ENCODE measurements at places on chromosomes 16 and 17. TPM values are rescaled to one million over a fixed set of nuclear protein-coding genes. Genes with fewer than 3 reads are reported as not detected.
A peak's percentile ranks its signal among the peaks of the same experiment; 100 is the strongest.

Gene KCNH6
- polyA plus RNA-seq: 1.7 TPM

Gene HAS3
- 4.1 TPM for polyA plus RNA-seq

DNA sequence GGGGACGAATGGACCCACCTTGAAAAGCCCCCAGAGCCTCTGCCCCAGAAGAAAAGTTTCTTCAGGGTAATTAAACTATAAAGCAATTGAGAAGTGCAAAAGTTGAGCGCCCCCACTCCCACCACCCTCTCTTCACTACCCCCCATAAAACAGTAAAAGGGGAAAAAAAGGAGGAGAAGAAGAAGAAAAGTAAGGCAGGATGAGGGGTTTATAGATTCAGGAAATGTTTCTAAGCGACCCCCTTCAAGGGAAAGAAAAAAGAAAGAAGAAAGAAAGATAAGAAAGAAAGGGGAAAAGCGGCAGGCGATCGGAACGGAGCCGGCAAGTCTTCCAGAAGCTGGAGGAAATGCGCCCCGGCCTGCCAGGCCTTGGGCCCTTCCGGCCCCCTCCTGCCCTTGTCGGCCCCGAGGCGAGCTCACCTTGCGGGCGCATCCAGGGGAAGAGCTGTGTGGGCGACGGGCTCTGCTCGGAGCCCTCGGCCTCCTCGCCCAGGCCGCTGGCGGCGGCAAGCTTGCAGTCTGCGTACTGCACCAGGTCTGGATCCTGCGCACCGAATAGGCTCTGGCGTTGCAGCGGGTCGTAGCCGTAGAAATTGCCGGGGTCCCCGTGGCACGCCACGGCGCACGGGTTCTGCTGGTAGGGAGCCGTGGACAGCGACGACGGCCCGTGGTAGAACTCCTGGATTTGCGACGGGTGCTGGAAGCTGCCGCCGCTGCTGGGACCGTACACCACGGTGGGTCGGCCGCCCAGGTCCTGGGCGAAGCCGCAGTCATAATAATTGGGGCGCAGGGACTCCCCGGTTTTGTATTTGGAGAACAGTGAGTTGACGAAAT lies 1.0 kb downstream of the HOXB8 start:
- peak; percentile 31 for DNase-seq

Gene RNF40
- polyA plus RNA-seq: 120 TPM

DNA sequence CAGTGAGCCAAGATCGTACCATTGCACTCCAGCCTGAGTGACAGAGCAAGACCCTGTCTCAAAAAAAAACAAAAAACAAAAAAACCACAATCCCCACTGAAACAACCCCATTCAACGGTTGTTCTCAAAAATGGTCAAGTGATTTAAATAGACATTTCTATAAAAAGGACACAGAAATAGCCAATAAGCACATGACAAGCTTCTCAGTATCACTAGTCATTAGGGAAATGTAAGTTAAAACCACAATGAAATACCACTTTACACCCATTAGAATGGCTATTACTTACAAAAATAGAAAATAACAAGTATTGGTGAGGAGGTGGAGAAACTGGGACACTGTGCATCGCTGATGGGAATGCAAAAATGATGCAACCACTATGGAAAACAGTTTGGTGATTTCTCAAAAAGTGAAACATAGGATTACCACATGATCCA lies 26.6 kb upstream of the MYLK3 start:
- no peak for DNase-seq

DNA sequence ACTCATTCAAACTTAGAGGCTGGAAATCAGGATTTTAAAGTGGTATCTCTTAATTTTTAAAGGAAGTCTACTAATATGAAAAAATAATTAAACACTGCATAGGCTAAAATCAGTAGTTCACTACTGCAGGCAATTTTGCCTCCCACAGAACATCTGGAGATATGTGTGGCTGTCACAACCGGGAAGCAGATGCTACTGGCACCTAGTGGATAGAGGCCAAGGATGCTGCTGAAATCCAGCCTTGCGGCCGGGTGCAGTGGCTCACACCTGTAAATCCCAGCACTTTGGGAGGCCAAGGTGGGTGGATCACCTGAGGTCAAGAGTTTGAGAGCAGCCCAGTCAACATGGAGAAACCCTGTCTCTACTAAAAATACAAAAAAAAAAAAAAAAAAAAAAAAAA lies 473.9 kb downstream of the XYLT1 start:
- no peak for DNase-seq

DNA sequence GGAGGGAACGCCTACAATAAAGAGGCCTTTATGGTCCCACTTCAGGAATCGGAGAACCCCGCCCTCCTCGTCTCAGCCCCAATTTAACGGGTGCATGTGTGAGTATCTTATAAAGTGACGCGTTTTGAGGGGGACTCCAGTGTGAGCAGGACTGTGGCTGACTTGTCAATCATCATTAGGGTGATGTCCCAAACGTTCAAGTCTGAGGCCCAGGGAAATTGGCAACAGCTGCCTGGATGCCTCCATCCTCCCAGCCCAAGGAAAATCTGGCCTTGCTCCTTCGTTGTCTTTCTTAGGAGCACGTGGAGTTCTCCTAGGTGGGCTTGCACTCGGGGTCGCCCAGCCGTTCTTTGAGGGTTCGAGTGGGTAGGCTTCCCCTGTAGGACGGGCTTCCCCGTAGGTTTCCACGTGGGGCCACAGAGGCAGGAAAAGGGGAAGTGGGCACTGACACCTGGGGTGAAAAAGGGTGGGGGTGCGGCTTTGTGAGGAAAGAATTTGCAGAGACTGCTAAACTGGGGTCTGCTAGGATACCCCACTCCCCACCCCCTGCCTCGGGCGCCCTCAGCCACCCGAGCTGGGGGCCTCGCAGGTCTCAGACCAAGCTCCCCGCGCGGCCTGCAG lies 561 bp upstream of the HERPUD1 start:
- DNase-seq: no peak

GRCh38 chr16:73031155-73031866 lies 16.6 kb downstream of the ZFHX3 start:
- DNase-seq: no peak

Gene RNF157
- polyA plus RNA-seq: 27.2 TPM

Gene DEXI
- 43.9 TPM for polyA plus RNA-seq

GRCh38 chr17:77600346-77600745 lies 358.2 kb upstream of the TNRC6C start:
- DNase-seq: no peak

Gene ACSM3
- polyA plus RNA-seq: 119 TPM

- no peak for DNase-seq
Measured at GRCh38 chr16:57825298-57826044, 23.2 kb upstream of the KIFC3 start.

- DNase-seq: no peak
Measured at GRCh38 chr17:17668775-17669579, 12.3 kb upstream of the RAI1 start.

DNA sequence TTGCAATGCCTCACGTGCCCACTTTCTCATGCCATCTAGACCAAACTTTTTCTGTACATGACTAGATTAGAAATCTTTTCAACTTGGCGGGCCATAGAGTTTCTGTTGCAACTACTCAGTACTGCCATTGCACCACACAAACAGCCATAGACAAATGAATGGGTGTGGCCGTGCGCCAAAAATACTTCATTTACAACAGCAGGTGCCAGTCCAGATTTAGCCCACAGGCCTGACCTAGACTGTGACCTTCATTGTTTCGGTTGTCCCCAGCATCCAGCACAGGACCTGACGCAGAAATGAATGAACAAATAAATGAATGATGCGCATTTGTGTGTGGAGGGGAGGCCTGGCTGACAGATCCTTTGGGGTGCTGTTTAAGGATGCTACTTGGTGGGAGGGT lies 14.3 kb upstream of the PDK2 start:
- no peak for DNase-seq

Gene ZNF385C
- 8.7 TPM for polyA plus RNA-seq

- DNase-seq: no peak
Measured at GRCh38 chr17:77884019-77884418, 74.5 kb upstream of the TNRC6C start.

DNA sequence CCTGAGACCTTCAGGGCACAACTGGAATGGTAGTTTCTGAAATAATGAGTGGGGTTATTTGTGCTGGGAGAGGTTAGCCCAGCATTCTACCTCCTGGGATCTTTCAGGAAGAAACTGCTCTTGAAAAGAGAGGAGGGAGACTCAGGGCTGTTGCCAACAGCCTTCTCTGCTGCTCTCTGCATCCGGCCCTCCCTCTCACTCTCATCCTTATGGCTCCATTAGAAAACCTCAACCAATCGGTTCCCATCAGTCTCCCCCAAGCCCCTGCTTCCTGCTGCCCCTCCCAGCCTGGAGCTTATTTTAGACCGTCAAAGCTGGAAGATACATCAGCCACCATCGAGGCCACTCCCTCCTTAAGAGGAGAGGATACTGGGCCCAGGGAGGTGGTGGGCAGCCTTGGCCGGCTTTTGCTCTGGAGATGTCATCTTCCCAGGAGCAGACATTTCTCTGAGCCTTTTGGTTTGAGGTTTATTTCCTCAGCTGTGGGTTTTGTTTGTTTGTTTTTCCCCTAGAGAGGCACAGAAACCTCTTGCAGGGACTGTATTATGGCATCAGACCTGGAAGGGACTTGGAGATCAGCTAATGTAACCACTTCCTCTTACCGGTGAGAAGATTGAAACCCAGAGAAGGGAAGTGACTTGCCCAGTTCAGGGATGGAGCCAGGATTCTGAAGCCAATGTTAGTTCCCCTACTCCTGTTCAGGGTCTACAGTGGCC lies 2.7 kb downstream of the MPRIP start:
- DNase-seq: peak; percentile 68

DNA sequence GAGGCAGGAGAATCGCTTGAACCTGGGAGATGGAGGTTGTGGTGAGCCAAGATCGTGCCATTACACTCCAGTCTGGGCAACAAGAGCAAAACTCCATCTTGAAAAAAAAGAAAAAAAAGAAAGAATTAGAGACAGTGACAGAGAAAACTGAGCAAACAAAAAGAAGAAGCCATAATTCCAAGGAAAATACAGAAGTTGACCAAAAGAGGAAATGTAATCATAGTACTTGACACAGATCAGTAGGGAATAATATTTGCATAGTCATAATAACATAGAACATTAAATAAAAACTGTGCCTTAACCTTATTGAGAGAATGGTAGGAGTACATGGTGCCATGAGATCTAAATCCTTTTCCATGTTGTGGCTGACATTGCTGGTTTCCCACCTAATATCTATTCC lies 14.7 kb upstream of the USP31 start:
- no peak for DNase-seq

DNA sequence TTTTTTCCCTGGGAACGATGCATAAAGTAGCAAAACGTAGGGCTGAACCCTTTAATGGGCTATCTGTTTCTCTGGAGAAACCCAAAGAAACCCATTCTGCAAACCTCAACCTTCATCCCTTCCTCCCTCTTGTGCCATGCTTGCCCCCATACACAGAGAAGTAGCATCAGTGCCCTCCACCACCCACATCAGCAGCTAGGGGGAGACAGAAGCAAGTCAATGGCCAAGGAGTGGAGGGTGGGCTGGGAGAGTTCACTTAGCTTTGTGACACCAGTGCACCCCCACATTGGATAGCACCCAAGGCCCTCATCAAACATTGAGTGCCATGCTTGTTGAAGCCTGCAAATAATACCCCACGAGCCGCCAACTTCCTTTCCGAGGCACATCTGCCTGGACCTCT lies 282.4 kb downstream of the ABCC12 start:
- DNase-seq: no peak

DNA sequence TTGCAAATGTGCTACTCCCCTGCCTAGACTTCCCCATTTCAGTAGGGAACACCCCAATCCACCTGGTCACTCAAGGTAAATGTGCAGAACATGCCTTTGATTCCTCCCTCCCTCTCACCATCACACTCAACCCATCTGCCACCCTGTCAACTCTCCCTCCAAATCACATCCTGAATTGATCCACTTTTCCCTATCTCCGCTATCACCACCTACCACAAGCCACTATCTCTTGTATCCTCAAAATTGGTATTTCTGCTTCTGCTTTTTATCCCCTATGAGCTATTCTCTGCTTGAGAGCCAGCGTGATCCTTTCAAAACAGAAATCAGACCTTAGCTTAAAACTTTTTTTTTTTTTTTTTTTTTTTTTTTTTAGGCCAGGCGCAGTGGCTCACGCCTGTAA lies 5.4 kb upstream of the NOL11 start:
- no peak for DNase-seq

Gene KCNJ12
- polyA plus RNA-seq: 6.8 TPM

GRCh38 chr16:72357910-72358309 lies 186.0 kb upstream of the PMFBP1 start:
- no peak for DNase-seq

GRCh38 chr17:46890638-46891037 lies 32.3 kb upstream of the GOSR2 start:
- DNase-seq: no peak

Gene MAPK8IP3
- polyA plus RNA-seq: 91.9 TPM

Gene CMTM3
- 63.7 TPM for polyA plus RNA-seq

Gene CDH3
- polyA plus RNA-seq: 63.0 TPM

Gene RAMP2
- polyA plus RNA-seq: 80.9 TPM

- no peak for DNase-seq
Measured at GRCh38 chr17:50266384-50267073, 7.7 kb upstream of the TMEM92 start.

Gene EFTUD2
- 94.0 TPM for polyA plus RNA-seq

DNA sequence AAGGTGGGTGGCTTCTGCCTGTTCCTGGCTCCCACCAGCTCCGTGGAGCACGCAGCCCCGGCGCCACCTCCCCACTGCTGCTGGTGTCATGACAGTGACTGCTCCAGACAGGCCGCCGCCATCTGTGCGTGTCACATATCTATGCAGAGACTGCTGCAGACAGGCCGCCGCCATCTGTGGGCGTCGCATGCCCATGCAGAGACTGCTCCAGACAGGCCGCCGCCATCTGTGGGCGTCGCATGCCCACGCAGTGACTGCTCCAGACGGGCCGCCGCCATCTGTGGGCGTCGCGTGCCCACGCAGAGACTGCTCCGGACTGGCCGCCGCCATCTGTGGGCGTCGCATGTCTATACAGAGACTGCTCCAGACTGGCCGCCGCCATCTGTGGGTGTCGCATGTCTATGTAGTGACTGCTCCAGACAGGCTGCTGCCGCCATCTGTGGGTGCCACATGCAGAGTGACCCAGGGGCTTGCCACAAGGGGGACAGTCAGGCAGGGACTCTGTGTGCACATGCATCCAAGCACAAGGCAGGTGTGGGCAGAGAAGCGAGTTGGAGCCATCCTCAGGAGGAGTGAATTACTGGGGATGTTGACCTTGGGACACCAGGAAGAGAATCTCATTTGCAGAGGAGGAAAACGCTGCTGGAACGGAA lies 3.3 kb upstream of the FN3KRP start:
- no peak for DNase-seq

All from renal cortex interstitium (tissue), 15 donors.